ENCODE measurements at places on chromosomes 11 and 22. TPM values are rescaled to one million over a fixed set of nuclear protein-coding genes. Genes with fewer than 3 reads are reported as not detected.
A peak's percentile ranks its signal among the peaks of the same experiment; 100 is the strongest.

GRCh38 chr22:48701296-48702030, 1126.2 kb downstream of the BRD1 start:
- DNase-seq = no peak

DNA sequence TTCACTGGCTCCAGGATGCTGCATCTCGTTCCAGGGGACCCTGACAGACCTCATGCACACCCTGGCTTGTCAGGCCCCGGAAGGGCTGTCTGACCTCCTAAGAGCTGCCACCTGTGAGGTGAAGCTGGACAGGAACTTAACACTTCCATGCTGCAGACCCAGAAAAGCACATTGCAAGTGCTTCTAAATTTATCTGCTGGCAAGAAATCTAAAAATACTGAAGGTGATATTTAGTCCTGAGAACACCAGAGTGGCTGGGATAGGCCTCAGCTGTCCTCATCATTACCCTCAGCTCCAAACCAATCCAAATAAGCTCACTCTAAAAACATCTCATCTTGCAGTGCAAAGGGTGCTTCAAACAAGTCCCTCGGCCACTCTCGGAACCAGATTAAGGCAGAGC, 46.7 kb downstream of the ABTB2 start:
- DNase-seq = no peak

DNA sequence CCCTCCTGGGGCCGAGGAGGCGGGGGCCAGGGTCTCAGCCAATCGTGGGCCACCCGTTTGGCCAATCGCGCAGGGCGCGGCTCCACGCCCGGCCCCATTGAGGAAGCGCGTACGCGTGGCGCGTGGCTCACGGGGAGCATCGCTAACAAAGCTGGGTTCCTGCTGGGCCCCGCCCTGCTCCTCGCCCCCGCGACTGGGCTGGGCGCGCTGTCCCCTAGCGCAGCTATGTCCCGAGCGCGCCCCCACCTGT, 614 bp upstream of the ASCL2 start:
- peak; percentile 68 for DNase-seq

- no peak for DNase-seq
Measured at GRCh38 chr22:20237480-20238440, 30.4 kb downstream of the RTN4R start.

DNA sequence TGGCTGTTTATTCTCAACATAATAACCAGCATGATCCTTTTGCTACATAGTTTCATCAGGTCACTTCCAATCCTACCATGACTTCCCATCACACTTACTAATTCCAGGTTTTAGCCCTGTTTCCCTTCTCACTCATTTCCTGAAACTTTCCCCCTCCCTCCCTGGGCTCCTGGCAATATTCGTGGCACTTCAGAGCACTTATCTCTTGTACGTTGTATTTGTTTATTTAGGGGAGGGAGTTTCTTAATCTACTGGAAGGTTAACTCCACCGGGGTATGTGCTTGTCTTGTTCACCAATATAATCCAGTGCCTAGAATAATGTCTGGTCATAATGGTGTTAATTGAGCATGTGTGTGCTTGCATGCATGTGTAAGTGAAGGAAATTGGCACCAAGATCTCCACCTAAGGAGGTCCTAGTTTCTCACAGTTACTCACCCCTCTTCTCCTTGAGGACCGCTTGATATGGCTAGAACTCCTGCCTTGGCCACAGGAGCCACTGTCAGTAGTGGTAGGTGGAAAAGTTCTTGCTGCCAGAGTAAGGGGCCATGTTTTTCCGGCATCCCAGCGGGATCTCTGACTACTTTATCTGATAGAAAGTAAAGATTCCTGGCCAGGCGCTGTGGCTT, 11.7 kb downstream of the EIF3L start:
- no peak for DNase-seq

- no peak for DNase-seq
Measured at GRCh38 chr11:118635237-118635591, 27.8 kb downstream of the PHLDB1 start.

- DNase-seq = peak; percentile 69
Measured at GRCh38 chr11:36376888-36377758, 81.0 kb downstream of the PRR5L start.

- no peak for DNase-seq
Measured at GRCh38 chr11:9187616-9188015, 77.5 kb downstream of the DENND5A start.

DNA sequence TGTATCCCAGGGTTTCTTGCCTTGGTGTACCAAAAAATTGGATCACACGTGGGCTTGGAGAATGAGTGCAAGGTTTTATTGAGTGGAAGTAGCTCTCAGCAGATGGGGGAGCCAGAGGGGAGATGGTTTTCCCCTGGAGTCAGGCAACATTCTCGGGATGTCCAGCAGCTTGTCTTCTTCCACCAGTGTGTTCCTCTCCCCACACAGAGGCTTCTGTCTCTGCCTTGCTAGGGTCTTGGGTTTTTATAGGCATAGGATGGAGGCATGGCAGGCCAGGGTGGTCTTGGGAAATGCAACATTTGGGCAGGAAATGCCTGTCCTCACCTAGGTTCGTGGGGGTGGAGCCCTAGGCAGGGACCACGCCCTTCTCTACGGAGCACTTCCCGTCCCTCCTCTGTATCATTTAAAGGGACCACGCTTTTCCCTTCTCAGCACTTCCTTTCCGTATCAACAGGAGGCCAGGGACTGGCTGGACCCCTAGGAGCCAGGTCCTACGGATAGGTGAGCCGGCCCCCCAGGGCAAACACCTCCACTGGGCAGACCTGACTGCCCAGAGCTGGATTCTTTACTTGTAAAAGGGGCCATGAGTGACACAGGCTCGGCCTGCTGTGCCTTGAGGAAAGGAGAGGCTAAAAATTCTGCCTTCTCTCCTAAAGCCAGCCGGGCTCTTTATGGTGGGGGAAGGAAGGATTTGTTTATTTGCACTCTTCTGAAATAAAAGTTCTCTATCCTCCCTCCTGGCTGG, 55.3 kb upstream of the CCDC188 start:
- peak; percentile 76 for DNase-seq

DNA sequence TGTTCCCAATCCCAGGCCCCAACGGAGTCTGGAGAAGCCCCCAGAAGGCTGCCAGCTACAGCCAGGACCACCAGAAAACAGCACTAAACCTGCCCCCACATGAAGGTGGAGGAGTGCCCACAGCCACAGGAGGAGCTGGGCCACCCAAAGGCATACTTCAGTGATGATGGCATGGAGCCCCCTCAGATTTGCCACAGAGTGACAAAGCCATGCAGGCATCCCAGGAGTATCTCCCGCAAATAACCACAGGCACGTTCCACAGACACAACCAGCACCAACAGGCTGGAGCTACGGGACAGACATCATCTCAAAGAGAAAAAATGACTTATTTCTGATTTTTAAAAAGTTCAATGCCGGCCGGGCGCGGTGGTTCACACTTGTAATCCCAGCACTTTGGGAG, 10.6 kb downstream of the CARS1 start:
- DNase-seq = no peak

DNA sequence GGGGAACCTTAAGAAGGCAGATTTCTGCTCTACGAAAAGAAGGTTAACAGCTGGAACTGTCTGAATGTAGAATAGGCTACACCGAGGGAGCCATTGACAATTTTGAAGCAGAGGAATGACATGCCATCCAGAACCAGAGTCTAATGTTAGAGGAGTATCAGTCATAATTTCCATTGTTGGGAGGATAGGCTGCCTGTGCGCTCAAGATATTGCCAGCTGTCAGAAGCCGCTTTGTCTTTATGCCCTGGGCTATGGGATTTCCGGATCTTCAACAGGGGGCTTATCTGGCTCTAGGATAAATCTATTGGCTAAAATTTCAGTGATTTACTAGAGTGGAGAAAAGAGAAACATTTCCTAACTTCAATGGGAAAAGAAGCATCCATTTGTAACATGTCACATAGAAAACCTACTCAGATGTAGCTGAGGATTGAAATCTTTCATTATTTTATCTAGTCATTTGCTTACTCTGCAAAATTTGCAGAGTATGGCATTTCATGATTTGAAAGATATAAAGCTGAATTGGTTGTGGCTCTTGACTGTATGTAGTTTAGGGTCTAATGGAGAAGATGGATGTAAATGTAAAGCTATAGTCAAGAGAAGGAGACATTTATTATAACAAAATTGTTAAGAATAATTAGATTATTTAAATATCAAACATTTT, 78.9 kb downstream of the ANO3 start:
- DNase-seq = no peak

DNA sequence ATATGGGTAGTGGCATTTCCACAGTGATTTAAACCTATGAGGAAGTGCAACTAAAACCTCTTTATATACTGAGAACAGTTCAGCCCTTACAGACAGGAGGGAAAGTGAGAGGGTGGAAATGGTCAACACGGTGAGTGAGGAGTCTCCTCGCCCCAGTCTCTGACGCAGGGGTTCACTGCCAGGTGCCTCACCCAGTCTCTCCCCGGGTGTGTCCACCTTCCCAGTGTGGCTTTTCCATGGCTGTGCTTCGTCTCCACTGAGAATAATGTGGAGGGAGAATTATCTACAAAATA, 116.6 kb upstream of the TOP3B start:
- DNase-seq = no peak

Gene OR8D1
- not detected for total RNA-seq

Gene SCN3B
- 0.12 TPM for total RNA-seq

Gene PNPLA5
- not detected for total RNA-seq

Gene GPR83
- total RNA-seq = 0.22 TPM

Gene ALX4
- total RNA-seq = not detected

Gene MMP13
- not detected for total RNA-seq

Gene C22orf15
- total RNA-seq = not detected

Measured in right lobe of liver (tissue), 6 donors.